ENCODE measurements at places on chromosomes 7 and 10. TPM values are rescaled to one million over a fixed set of nuclear protein-coding genes. Genes with fewer than 3 reads are reported as not detected.
A peak's percentile ranks its signal among the peaks of the same experiment; 100 is the strongest.

DNA sequence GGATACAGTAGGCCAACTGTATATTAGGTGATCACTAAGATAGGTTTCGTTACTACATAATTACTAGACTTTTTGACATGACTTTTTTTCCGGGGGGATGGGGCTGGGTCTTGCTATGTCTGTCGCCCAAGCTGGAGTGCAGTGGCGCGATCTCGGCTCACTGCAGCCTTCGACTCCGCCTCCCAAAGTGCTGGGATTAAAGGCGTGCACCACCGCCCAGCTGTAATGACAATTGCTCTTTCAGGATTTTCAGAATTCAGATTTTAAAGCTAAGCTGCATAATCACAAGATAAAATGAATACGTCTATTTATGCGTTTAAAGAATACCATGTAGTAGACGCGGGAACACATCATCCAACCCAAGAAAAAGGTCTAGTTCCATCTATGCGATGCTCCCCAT is 982 bp downstream of the IDI1 start:
- peak overlapping the region; percentile 98 for H3K27ac ChIP-seq
- H3K27me3 ChIP-seq, result no peaks in the 10 kb centered on the region
- H3K4me1 ChIP-seq, result peaks cover 34% of the 10 kb centered on the region
- H3K36me3 ChIP-seq, result peaks cover 78% of the 10 kb centered on the region

- peak; percentile 49 for DNase-seq
- peaks cover 89% of the 10 kb centered on the region for H3K27me3 ChIP-seq
- no peak overlapping the region for H3K27ac ChIP-seq
- peaks cover 40% of the 10 kb centered on the region for H3K4me1 ChIP-seq
- no peaks in the 10 kb centered on the region for H3K36me3 ChIP-seq
Observed at GRCh38 chr10:100728928-100729861, 16.2 kb upstream of the PAX2 start.

DNA sequence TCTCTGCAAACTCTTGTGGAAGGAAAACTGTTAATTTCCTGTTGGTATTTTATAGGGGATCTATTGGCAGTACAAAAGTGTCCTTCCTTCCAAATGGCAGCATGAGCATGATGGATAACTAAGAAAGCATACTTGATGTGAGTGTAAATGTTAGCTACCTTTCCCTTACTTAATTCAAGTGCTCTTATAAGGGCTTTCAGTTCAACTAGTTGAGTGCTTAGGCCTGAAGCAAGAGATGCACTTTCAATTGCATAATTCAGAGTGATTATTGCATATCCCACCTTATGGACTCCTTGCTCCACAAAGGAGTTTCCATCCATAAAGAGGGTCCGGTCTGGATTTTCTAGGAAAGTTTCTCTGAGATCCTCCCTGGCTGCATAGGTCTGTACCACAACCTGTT is 56.3 kb upstream of the CYP2C8 start:
- H3K36me3 ChIP-seq, result no peaks in the 10 kb centered on the region
- no peak overlapping the region for H3K4me3 ChIP-seq
- DNase-seq, result no peak
- H3K27me3 ChIP-seq, result no peaks in the 10 kb centered on the region

DNA sequence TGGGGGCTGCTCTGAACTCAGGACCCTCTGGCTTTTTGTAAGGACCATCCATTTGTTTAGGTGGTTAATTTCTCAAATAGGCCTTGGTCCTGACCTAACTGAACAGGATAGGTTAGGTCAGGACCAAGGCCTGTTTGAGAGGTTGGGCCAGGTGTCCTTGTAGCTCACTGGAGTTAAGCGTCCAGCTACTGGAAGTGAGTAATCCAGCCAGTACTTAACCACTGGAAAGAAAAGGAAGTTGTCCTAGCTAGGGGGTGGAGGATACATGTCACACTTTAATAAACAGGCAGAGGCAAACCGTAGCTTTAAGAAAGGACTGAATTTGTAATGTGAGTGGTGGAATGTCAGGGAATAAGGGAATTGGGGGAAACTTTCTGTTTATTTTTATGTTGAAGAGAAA is 96.0 kb downstream of the GPR85 start:
- H3K27me3 ChIP-seq, result no peaks in the 10 kb centered on the region
- H3K4me3 ChIP-seq, result no peak overlapping the region
- H3K27ac ChIP-seq, result no peak overlapping the region

- DNase-seq, result no peak
- no peak overlapping the region for H3K27ac ChIP-seq
- no peaks in the 10 kb centered on the region for H3K4me1 ChIP-seq
- H3K36me3 ChIP-seq, result peaks cover 37% of the 10 kb centered on the region
- H3K27me3 ChIP-seq, result no peaks in the 10 kb centered on the region
Observed at GRCh38 chr7:139355320-139355719, 4.4 kb upstream of the LUC7L2 start.

GRCh38 chr10:49115015-49115795 is at the start of gene VSTM4:
VSTM4 (minus strand) TSS chr10:49115522; CDS start chr10:49115485, 37 bp downstream.
- no peak within 1 kb of the TSS for H3K27ac ChIP-seq
- no peaks in the 10 kb centered on the region for H3K36me3 ChIP-seq
- H3K27me3 ChIP-seq, result peaks cover 71% of the 10 kb centered on the region

- no peaks in the 10 kb centered on the region for H3K27me3 ChIP-seq
- no peak for DNase-seq
- peaks cover 28% of the 10 kb centered on the region for H3K4me1 ChIP-seq
- H3K36me3 ChIP-seq, result peaks cover 45% of the 10 kb centered on the region
- peak overlapping the region; percentile 77 for H3K27ac ChIP-seq
Observed at GRCh38 chr7:142140401-142140959, 29.0 kb downstream of the MGAM2 start.

GRCh38 chr7:118245267-118246040 is 20.9 kb downstream of the ANKRD7 start:
- H3K27ac ChIP-seq, result no peak overlapping the region
- DNase-seq, result no peak
- no peak overlapping the region for H3K4me3 ChIP-seq
- H3K27me3 ChIP-seq, result no peaks in the 10 kb centered on the region

DNA sequence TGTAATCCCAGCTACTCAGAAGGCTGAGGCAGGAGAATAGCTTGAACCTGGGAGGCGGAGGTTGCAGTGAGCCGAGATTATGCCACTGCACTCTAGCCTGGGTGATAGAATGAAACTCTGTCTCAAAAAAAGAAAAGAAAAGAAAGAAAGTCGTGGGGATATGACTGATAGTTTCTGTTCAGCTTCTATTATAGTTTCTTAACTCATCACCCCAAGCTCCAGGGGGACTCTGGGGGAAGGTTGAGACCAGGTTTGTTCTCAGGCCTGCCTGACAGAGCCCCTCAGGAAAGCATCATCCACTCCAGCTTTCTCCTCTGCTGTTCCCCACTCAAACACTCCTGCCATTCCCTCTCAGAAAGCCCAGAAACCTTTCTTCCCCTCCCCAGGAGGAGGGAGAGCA is 542.4 kb upstream of the GALNT17 start:
- H3K4me1 ChIP-seq, result no peaks in the 10 kb centered on the region
- DNase-seq, result no peak
- no peaks in the 10 kb centered on the region for H3K36me3 ChIP-seq
- no peak overlapping the region for H3K4me3 ChIP-seq
- no peak overlapping the region for H3K27ac ChIP-seq

- H3K36me3 ChIP-seq, result no peaks in the 10 kb centered on the region
- no peaks in the 10 kb centered on the region for H3K4me1 ChIP-seq
- DNase-seq, result no peak
- no peaks in the 10 kb centered on the region for H3K27me3 ChIP-seq
Observed at GRCh38 chr7:149524394-149524793, 26.8 kb upstream of the ZNF746 start.

DNA sequence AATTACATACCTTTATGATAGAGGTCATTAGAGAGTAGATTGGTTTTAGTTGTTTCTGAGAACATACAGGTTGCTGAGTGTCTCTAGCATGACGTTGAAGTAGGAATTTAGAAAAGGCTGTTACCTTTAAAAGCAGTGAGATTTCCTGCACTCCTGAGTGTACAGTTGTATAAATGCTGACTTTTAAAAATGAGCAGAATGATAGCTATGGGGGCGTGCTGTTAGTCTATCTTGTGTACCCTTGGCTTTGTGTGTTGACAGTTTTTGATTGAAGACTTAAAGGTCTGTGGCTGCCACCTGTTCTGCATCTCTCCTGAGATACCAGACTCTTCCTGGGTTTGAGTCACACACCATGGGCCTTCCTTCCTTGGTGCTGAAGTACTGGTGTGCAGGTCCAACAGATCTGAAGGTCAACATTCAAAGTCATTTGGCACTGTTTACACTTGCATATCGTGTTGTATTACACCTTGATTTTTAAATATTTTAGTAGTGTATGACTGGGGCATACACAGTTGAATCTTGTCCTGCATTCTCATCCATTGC is 23.8 kb downstream of the DNAJB6 start:
- H3K4me1 ChIP-seq, result peaks cover 9% of the 10 kb centered on the region
- no peak overlapping the region for H3K4me3 ChIP-seq
- DNase-seq, result no peak
- H3K36me3 ChIP-seq, result peaks cover 61% of the 10 kb centered on the region
- H3K27ac ChIP-seq, result no peak overlapping the region

ACHE gene
- 11.3 TPM for total RNA-seq

DOCK4 gene
- total RNA-seq, result 3.4 TPM

HMX3 gene
- total RNA-seq, result not detected
